ENCODE measurements at places on chromosomes 16 and 17. TPM values are rescaled to one million over a fixed set of nuclear protein-coding genes. Genes with fewer than 3 reads are reported as not detected.

DNA sequence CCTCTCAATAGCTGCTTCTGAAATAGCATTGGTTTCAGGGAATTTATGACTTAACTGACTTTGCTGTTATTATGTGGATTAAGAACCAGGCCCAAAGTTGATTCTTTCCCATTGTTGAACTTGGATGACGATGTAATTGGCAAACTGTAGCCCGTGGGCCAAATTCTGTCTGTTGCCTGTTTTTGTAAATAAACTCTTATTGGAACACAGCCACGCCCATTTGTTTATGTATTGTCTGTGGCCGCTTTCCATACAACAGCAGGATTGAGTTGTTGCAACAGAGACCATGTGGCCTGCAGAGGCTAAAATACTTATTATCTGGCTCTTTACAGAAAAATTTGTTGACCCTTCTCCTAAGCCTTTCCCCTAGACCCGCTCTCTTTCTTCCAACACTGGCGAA lies 31.6 kb downstream of the NTN1 start:
- DNase-seq, result no peak

GRCh38 chr17:49861150-49861884 lies 13.4 kb upstream of the TAC4 start:
- no peak for DNase-seq

GRCh38 chr16:30351586-30352419 lies 3.3 kb downstream of the CD2BP2 start:
- no peak for DNase-seq

DNA sequence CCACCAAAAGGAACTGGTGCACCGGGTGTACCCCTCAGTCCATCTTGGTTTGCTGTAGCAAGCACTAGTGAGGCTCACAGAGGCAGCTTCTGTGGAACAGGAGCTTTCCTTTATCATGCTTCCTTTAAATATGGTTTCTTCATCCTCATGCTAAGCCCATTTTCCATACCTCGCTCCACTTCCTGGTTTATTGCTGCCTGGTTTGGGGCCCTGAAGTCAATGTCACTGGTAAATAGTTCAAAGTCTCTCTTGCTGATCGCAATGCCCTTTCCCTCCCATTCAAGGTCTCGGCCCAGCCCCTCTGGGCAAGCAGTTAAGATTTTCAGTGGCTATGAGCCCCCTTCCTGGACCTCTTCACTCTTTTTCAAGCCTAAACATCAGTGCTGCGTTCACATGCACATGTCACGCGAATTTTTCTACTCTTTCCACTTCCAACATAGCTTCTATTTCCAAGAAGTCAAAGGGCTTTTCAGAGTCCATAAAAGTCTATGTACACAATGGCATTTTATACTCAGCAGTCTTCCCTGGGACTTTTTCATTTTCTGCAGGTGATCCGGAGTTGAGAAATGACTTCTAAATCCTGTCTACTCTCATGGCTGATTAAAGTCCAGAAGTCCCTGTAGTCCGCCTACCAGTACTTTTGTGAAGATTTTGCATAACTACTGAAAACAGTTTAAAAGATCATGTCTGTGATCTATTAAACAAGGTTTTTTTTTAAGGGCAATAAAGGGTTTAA lies 323.8 kb upstream of the ZFHX3 start:
- no peak for DNase-seq

GRCh38 chr17:43839670-43840108 lies 6.7 kb upstream of the MPP3 start:
- DNase-seq, result no peak

CSH1 gene
- not detected for total RNA-seq

DNA sequence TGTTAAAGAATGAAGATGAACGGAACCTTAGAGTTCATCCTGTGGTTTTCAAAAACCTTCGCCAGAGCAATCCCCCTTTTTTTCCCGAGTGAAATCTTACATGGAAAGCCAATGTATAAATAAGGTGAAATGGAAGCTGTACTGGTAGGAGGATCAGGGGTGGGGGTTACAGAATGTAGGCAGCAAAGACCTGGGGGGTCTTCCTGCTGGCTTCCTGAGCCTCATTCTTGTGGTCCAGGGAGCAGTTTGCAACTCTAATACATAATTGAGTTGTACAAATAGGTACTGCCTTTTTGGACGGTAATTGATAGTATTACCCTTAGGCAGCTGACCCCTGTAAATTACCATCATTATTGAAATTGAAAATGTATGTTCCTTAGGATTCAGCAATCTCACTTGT lies 34.1 kb downstream of the KSR1 start:
- no peak for DNase-seq

KRTAP4-6 gene
- not detected for total RNA-seq

GRCh38 chr16:2465653-2466415 lies 5.3 kb upstream of the NTN3 start:
- DNase-seq, result no peak

- DNase-seq, result no peak
Observed at GRCh38 chr17:50853015-50853615, 13.0 kb downstream of the TOB1 start.

DNA sequence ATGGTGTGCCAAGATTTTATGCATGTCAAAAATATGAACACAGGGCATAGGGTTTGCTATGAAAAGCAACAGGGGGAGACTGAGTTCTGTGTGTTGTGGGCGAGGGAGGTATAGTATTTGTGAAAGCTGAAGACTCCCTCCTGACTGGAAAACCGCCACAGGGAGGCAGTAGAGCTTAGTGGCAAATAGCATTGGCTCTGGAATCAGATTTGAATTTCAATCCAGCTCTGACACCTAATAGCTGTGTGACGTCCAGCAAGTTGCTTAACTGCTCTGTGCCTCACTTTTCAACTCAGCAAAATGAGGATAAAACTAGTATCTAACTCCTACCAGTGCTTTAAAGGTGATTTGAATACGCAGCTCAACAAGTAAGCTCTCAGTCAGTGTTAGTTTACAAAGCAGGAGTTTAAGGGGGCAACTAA lies 22.0 kb downstream of the KPNA2 start:
- DNase-seq, result no peak

CCL2 gene
- total RNA-seq, result not detected

- no peak for DNase-seq
Observed at GRCh38 chr16:12315330-12316136, 339.0 kb downstream of the SNX29 start.

- DNase-seq, result no peak
Observed at GRCh38 chr16:4898811-4899473, 38.0 kb downstream of the PPL start.

DNA sequence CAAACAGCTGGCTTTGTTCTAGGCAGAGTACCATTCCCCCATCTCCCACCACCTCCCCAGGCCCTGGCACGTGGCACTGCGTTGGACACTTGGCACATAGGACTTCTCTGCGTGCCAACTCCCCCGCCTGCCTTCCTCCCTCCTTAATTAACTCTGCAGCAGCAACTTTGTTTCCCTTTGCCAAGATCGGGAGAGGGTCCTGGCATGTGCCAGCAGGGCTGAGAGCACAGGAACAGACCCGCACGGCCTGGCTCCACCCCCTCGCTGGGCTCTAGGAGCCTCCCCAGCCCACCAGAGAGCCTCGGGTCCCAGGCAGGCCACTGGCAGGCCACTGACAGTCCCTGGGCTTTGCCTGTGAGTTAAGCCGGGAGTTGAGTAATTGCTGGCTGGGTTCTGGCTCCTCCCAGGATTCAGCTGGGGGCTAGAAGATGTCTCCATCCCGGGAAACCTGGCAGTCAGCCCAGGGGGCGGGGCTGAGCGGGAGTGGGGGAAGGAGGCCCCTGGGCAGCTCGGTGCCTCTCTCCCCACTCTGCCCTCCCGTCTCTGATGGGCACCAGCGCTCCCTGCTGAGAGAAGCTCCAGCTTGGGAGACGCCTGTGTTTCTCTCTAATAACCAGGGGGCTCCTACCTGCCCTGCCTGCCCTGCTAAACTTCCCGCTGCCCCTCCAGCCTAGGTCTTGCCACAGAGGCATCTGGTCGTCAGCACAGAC lies 224.0 kb upstream of the TNRC6C start:
- DNase-seq, result no peak

GRCh38 chr17:77253611-77254051 lies 112.9 kb downstream of the SEC14L1 start:
- DNase-seq, result no peak

- DNase-seq, result no peak
Observed at GRCh38 chr17:57017625-57018024, 39.7 kb downstream of the SCPEP1 start.

XAF1 gene
- total RNA-seq, result 49.0 TPM

DNA sequence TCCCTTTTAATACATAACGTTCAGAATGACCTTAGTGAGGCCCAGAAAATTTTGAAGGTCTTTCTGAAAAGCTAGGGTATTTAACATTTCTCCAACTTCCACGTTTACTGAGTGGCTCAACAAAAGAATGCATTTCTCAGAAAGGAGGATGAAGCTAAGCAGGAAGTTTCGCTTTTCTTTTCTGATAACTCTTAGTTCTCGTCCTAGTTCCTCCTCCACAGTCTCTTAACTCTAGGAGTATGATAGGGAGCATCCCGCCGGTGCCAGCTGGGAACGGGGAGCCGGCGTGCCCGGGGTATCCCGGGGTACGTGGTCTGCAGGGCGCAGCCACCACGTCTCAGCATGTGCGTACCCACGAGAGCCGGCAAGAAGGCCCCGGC lies 363 bp downstream of the KARS1 start:
- no peak for DNase-seq

TBC1D3C gene
- not detected for total RNA-seq

DNA sequence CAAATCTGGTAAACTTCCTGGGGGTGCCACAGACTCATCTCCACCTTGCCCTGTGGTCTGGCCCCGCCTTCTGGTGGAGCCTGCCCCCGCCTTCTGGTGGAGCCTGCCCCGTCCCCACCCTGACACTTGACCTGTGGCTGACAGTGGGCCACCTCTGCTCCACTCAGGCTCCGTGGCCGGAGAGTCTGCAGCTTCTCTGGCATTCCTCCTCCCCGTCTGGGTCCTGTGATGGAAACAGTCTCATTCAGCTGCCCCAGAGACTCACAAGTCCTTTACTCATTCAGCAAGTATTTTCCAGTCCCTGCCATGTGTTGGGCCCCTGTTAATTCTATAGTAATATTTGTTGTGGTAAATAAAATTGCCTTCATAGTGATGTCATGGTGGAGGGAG lies 21.0 kb upstream of the G6PC1 start:
- no peak for DNase-seq

- no peak for DNase-seq
Observed at GRCh38 chr17:46948544-46948943, 25.6 kb downstream of the GOSR2 start.

- no peak for DNase-seq
Observed at GRCh38 chr16:85504242-85504641, 108.9 kb upstream of the GSE1 start.

CFAP97D1 gene
- total RNA-seq, result not detected

HS3ST3B1 gene
- 0.13 TPM for total RNA-seq

PIPOX gene
- 1.7 TPM for total RNA-seq

GRCh38 chr16:1206786-1207185 lies 18.3 kb downstream of the TPSG1 start:
- no peak for DNase-seq

SCIMP gene
- 92.2 TPM for total RNA-seq

- DNase-seq, result no peak
Observed at GRCh38 chr17:6796887-6797490, 21.0 kb downstream of the FBXO39 start.
